ENCODE measurements at places on chromosomes 13 and 19.

GRCh38 chr13:100128373-100128772 lies 39.5 kb downstream of the PCCA start:
- no peak for DNase-seq

GRCh38 chr13:106796280-106797047 lies 228.5 kb upstream of the ARGLU1 start:
- no peak for DNase-seq

DNA sequence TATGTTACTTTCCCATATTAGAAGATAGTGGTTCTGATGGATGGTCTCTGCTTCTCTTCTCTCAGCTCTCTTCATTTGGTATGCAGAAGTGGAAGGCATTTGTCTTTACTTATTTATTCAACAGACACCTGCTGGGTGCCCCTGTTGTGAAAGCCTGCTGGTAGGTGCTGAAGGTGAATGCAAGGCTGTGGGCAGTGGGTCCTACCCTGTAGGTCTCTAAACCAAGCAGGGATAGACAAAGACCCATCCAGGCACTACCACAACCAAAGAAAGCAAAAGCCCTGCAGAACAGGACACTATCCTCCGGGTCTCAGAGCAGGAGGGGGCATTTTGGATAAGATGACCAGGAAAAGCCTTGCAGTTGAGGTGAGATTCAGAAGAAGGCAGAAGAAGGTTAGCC lies 106.1 kb downstream of the STARD13 start:
- no peak for DNase-seq

DNA sequence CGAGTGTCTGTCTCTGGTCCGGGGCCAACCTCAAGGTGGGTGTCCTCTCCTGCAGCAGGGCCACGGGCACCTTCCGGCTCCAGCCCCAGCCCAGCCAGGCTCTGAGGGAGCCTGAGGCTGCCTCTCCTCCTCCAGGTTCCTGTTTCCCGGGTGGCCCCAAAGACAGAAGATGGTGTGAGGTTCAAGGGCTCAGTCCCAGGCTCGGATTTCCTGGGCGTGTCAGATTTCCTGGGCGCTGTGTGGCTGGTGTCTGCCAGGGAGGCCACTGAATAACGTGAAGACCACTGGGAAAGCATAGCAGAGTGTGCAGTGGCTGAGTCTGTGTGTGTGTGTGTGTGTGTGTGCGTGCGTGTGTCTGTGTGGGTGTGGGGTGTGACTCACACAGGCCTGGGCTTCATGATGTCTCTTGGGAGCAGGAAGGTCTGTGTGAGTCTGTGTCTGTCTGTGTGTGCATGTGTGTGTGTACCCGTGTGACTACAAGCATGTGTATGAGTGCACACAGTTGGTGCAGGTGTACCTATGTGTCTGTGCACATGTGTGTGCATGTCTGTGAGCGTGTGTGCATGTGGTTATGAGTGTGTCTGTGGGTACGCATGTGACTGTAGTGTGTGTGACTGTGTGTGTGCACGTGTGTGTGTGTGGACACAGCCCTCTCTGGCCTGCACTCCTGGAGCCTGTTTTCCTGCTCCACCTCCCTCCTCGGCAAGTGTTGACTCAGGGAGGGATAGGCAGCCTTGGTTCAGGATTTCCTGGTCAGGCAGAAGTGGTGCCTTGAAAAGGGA lies 28.3 kb downstream of the CEBPA start:
- DNase-seq = no peak

DNA sequence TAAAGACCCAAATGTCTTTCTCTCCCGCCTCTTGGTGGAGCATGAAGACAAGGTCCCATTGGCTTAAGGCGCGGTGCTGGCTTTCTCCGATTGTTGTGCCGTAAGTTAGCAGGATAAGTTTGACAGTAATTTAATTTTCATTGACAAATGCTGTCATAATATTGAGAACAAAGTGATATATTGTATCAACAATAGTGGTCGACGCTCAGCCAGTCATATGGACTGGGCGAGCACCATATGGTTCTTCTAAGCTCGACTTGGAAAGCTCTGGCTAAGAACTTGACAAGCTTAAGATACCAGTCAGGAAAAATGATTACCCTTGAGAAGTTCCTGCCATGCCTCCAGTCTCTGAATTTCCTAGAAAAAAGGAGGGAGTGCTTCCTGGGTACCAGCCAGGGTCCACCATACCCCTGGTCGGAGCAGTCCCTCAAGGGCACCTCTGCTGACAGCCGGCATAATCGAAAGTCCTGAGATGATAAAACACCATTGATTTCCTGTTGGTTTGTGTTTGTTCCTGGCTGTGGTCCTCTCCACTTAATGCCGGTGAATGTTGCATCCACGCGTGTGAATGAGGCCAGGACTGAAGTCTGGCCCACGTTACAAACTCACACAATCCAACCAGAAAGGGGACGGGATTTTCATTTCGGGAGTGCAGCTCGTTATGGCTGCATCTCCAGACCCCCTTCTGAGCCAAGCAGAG lies 262.1 kb downstream of the ZNF536 start:
- no peak for DNase-seq

DNA sequence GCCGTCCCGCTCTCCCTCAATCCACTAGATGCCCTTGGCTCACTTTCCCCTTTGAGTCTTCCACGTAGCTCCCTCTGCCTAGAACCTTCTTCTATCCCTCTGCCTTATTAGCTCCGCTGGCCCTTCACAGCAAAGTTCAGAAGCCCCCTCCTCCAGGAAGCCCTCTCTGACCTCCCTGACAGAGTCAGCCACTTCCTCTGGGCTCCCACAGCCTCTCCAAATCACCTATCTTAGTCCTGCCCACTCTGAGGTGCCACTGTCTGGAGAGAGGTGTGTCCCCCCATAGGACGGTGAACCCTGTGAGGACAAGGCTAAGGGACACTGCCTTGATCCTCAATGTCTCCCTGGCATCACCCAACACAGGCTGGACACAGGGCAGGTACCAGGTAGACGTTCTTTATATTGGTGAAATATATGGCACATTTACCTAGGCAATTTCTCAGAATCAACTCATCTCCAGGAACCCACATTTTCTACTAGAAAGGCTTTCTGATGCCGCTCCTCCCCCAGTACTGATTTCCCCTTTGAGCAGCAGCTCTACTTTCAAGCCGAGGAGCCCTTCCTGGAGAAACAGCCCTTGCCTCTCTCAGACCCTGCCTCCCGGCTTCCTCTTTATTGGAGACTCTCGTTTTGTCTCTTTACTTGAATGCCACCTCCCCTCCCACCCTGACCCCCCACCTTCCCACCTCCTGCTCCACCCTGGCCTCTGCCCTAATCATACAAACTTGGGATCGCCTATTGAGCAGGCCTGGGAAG lies 3.4 kb upstream of the TGFB1 start:
- no peak for DNase-seq

GRCh38 chr19:5738423-5738822 lies 18.0 kb downstream of the CATSPERD start:
- no peak for DNase-seq

DNA sequence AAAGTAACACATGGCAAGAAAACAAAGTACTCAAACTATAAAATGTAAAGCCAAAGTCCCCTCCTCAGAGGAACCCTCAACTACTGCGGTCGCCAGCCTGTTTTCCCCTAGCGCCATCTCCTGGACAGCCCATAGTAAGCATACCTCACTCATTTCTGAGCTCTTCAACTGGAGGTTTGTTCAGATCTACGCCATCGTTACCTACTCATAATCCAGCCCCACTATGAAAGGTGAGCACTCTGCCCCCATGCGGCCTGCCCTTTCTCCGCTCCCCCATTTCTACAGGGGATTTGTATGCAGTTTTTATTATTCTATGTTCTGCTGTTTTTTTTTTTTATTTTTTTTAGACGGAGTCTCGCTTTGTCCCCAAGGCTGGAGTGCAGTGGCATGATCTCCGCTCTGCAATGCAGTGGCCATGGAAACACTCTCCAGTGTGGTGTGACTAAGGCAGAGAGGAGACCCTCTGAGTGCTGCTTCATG lies 26.2 kb downstream of the OPA3 start:
- DNase-seq = peak; percentile 35

- DNase-seq = no peak
These were observed 121.8 kb upstream of the VSTM2B start for GRCh38 chr19:29404015-29404414.

- DNase-seq = no peak
These were observed 3.0 kb upstream of the TGFBR3L start for GRCh38 chr19:7911508-7912143.

GRCh38 chr13:80705371-80706163 lies 364.6 kb upstream of the SPRY2 start:
- DNase-seq = no peak

Measured in NCI-H524 (cell line).